ENCODE measurements at places on chromosomes 2 and 18.
A peak's percentile ranks its signal among the peaks of the same experiment; 100 is the strongest.

DNA sequence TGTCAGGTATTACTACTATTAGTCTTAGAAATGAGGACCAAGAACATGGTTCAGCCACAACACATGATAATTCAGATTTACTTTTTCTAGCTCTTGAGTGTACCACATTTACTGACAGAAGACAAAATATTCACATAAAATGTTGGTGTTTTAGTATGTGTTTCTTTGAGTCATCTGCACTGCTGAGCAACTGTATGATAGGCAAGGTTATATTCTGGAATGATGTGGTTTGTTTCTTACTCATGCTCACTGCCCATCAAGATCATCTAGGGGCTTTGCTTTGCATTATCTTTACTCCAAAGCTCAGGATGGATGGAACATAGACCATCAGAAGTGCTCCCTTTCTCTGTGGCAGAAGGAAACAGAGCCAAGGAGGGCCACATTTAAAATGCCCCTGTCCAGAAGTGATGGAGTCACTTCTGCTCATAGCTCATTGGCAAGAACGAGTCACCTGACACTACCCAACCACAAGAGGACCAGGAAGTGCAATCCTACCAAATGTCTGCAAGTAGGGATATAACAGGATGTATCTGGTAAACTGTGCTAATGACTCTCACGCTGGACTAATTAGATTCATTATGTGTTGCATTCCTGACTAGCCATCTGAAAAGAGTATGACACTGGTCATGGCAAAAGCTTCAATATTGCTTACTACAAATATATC, 81.5 kb downstream of the DIS3L2 start:
- no peak for DNase-seq

DNA sequence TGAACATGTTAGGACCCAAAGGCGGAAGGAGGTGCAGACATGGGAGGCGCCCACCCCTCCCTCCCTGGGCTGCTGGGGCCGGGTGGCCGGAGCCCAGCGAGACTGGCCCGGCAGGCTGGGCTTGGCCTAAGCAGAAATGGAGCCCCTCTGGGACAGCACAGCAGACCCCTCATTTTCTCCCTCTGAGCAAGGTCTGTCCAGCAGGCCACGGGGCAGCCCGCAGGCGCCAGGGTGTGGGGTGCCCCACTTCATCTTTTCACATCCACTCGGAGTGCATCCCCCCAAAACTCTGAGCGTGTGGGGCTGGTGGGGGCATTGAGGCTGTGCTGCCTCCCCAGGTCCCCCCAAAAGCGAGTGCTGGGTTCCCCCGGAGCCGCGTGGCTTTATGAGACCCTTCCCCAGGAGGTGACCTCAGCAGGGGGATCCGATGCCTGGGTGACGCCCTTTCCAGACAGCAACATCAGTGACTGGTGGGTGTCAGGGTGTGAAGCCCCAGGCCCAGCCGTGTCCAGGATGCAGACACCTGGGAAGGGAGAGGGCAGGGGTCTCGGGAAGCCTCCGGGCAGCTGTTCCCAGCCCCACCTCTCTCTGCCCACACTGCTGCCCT, 36.7 kb upstream of the GPC1 start:
- DNase-seq: no peak

- DNase-seq: peak; percentile 53
These were observed 399.8 kb downstream of the TMEM182 start for GRCh38 chr2:103161456-103162289.

DNA sequence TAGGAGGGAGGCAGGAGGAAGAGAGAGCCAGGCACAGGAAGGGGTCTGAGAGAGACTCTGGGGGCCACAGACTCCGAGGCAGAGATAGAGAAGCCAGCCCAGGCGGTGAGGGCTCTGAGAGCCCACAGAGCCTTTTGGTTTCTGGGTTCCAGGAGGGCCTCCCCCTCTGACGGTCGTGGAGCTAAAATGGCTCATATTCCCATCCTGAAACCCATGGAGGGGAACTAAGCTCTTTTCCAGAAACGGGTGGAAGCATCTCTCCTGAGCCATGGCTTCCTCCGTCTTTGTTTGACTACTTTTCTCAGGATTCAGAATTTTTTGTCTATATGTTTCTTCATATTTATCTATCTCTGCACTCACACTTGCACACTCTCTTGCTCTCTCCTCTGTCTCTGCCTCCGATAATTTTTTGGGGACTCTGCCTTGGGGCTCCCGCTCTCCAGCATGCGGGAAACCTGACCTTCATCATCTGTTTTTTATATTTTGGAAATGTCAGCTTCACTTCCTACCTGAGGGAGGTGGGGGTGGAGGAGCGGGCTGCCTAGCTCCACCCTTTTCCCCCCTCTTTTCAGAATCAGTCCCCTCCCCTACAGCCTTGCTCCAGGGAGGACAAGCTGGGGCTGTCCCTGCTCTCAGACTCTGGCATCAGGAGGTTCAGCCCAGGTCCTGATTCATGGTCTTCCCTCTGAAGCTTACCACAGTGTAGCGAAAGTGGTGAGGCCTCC, 5.0 kb upstream of the PKDCC start:
- no peak for DNase-seq

DNA sequence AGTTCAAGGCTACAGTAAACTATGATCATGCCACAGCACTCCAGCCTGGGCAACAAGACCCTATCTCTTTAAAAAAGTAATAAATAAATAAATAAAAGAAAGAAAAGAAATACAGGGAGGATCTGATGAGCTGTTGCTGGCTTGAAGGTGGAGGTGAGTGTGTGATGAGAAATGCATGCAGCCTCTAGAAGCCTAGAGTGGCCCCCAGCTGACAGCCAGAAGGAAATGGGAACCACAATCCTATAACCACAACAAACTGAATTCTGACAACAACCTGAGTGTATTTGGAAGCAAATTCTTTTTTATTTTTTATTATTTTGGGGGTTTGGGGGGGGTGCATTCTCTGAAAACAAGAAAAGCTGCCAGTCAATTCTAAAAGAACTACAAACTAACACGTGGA, 14.6 kb downstream of the NOL10 start:
- no peak for DNase-seq

GRCh38 chr2:144438801-144439631, 80.9 kb downstream of the ZEB2 start:
- no peak for DNase-seq

- DNase-seq: no peak
These were observed 21.6 kb downstream of the OSR1 start for GRCh38 chr2:19336781-19337180.

DNA sequence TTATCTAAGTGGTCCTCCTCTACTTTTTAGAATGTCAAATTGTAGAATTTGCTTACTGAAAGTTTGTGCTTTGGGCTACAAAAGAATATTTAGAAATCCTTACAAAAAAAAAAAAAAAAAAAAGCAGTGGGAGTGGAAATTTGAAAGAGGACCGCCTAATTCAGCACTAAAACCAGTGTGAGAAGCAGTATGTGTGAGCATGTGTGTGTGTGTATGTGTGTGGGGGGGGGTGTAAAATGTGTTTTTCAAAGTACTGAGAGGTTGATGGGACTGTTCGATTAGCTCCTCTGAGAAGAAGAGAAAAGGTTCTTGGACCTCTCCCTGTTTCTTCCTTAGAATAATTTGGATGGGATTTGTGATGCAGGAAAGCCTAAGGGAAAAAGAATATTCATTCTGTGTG, at the start of gene VIT:
TSS of gene VIT (plus strand) at position 175 of the 400 bp plus-strand sequence. CDS start 19,664 bp downstream, outside the sequence.
- no peak for DNase-seq

GRCh38 chr2:80002568-80003157, 301.9 kb downstream of the LRRTM1 start:
- no peak for DNase-seq

DNA sequence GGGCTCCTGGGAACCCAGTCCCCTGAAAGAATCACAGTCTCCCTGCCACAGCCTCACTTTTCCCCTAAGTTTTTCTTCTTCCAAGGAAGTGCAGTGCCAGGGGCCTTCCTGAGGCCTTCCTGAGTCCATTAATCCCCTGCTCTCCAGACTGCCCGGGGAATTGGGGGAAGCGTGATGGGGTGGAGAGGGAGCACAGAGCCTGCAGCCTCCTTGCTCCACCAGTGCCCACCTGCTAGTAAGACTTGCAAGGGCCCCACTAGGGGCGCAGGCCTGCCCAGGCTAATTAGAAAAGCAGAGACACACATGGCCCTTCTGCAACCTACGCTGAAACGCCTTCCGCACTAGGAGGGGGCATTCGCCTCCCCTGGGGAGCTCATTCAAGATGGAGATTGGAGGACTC, 110.6 kb downstream of the MRO start:
- DNase-seq: no peak

GRCh38 chr2:55801436-55801835, 107.8 kb upstream of the PNPT1 start:
- DNase-seq: no peak

- DNase-seq: no peak
These were observed 138.3 kb upstream of the STK17B start for GRCh38 chr2:196309691-196310090.

- DNase-seq: no peak
These were observed 244.3 kb upstream of the COPS8 start for GRCh38 chr2:236841389-236841788.

GRCh38 chr2:199910338-199911051, 598 bp upstream of the C2orf69 start:
- DNase-seq: no peak

DNA sequence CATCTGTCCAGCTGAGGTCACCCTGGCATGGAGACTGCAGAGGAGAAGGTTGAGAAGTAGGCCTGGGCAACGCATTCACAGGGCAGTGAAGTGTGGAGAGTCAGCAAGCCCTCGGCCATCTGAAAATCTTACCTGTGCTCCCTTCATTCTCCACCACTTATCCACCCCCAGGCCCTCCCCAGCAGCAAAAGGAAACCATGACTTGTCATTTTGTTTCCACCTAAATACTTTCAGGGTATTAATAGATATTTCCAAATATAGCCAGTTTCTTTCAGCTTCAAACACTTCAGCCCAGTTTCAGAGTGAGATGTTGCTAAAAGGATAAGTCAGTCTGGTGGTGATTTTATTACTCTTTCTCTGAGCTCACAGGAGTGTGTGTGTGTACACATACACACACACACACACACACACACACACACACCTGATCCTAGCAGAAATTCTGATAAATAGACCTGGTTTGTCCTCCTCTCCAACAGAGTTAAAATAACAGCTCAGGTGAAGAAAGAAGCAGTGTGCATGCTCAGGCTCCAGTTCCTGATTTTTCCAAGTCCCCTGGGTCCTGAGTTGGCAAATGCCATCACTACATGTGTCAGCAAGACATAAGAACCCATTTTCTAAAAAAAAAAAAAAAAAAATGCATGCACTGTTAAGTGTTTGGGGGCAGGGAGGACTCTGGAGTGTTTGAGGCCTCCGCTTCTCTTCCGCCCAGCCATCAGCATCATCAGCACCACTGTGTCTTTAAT, 82.8 kb downstream of the LOXHD1 start:
- no peak for DNase-seq

DNA sequence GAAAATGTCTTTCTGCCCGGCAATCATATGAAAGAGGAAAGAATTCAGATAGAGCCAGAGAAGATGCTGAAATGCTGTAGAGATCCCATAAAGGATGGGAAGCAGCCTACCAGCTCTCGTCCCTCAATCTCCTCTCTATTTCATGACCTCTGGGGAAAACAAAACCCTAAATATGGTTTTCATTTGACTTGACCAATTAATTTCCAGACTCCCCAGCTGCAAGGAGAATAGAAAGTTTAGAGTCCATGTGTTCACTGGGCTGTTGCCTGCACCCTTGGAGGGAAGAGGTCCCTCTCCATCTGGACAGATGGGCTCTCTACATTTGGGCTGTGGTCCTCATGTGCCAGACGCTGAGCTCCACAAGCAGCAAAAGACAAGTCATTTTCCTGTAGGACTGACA, 40.6 kb downstream of the CAPN13 start:
- no peak for DNase-seq

DNA sequence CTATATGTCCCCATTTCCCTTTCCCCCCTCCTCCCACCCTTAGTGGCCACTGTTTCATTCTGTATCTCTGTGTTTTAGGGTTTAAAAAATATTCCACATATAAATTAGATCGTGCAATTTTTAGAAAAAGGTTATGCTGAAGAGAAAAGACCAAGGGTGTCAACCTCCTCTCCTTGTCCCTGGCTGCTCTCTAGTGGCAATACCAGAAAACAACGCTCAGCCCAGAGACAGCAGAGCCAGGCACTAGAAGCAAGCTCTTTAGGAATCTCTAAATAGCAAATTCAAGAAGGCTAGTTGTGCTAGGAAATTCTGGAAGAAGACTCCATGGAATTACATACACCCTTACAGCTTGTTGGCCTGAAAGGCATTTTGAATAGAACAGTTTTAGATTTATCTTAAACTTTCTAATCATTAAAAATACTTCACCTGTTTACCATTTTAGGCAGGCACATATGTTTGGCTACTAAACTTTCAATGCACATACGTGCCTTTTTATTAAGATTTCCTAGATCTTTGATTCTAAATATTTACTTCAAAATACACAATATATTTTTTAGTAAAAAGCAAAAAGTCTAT, 35.1 kb upstream of the RASGRP3 start:
- DNase-seq: peak; percentile 42

DNA sequence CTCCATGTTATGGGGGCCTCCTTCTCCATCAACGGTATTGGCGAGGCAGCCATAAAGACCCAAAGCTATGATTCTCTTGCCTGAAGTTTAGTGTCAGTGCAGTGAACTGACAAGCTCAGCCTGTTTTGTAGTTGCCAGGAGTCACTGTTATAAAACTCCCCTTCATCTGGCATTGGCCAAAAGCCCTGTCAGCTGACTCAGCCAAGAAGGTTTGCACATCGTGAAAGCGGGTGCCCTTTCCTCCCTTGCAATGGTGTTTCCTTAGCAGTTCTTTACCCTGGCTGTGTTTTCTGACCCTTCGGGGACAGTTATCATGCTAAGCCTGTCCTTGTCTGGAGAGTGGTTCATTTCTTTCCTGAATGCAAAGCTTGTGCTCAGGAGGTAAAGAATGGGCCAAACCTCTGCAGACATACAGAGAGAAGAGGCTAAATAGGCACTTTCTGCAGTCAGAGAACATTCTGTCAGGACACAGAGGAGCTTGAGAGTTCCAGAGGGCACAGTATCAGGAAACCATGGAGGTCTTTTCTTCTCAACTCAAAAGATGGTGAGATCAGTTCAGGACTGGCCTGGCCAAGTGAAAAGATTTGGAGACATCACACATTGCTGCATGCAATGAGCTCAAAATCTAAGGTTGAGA, 414.2 kb downstream of the ZNF521 start:
- DNase-seq: no peak

- no peak for DNase-seq
These were observed 35.5 kb downstream of the ZC3H6 start for GRCh38 chr2:112310906-112311305.

DNA sequence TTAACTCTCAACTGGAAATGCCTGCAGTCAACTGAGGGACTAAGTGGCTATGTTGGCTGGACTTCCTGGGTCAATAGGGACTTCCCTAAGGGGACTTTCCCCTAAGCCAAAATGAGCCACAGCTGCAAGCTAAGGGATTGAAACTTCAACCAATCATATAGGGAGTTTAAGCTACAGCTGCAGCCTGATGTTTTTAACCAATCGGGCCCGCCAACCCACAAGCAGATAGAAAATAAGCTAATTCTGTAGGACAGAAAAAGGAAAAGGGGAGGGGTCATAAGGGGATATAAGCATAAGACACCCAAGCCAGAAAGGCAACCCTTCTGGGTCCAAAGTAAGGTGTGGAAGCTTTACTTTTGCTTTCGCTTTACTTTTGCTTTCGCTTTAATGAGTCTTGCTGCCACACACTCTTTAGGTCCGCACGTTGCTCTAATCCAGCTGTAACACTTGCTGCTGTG, 927.5 kb downstream of the ERBB4 start:
- no peak for DNase-seq
